ENCODE measurements at places on chromosomes 2 and 18.

DNA sequence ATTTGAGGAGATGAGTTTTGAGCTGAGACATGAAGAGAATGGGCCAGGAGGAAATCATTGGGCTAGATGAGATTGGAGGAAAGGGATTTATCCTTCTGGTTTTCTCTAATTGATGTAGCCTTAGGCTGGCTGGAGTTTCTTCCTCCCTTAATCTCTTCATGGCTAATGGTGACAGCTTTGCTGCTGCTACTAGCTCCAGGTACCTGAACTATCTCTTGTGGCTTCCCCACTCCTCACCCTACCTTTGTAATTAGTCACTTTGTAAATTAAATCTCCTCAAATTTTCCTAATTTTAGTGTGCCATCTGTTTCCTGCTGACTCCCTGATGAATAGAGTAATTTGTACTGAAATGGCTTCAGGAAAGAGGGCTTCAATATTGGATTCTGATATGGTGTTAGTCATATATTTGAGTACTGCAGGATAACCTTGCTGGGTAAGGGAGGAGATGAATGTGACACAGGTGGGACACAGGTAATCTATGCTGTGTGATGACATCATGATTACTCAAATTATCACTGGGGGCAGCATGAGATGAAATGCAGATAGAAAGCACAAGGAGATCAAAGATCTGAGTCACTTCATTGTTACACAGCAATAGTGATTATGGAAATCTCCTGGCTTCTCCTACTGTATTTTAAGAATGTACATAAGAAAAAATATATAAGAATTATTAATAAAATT is 1134.1 kb upstream of the DDX18 start:
- no peak for DNase-seq

DNA sequence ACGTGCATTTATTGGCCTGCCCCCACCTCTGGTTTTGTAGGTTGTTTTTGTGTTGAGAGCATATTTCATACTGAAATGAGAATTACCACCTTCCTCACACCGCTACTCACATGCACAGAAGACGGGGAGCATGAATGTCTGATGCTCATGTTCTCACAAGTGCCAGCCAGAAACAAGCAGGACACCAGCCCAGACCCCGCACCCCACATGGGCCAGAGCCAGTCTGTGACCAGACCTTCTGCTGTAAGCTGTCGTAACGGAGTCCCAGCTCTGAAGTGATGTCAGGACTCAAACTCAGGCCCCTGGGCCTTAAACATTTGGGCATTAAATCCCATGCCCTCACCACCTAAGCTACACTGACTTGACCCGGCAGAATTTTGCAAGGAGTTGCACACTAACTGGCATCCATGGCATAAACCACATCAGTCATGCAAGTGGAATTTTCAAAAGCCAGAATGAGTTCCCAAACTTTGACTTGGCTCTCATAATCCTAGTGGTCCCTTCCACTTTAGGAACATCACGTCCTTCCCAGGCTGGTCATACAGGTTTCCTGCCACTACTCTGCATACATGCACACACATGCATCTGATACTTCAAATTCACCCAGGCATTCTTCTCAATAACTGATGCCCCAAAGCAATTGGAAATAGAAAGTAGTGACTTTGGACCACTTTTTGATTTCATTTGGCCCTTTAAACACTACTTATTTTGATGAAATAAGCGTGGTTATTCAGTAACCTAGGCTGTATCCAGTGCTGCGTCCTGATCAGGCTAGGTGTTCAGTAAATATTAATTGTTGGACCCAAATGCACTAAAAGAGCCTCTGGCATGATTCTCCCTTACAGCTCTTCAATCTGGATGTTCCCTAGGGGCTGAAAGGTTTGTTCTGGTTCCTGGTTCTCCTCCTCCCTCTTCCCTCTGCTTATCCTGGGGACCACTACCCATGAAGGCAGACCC is 223.1 kb upstream of the ID2 start:
- no peak for DNase-seq

DNA sequence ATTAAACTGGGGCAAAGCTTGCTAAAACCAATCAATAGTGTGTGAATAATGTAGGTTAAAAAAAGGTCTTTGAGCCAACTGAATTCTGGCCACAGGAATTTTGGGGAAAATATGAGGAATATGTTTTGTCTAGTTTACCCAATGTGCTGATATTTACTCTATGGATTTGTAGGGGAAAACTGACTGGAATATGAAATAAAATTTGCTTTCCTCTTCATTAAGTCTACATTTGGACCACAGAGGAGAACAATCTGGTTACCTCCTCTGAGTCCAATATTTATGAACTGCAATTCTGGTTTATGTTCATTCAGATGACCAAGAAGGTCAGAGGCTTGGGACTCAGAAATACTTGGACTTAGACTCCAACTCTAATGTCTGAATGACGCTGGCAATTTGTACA is 1042.2 kb upstream of the CNTNAP5 start:
- DNase-seq, result no peak

DNA sequence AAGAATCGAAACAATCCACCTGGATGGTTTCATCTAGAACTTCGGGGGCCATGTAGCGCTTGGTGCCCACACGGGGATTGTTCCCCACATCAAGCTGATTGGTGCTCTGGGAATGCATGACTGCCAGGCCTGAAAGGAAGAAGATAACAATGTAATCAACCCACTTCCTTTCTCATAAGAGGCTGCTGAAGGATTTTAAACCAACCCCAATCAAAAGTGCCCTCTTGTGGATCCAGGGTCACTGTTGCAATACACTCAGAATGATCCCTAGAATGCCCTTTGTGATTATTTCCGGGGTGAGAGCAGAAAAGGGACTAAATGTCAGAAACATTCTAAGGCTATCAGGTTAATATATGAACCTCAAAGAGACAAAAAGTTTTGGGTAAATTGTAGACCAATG is 115.2 kb downstream of the ACVR1 start:
- no peak for DNase-seq

GRCh38 chr18:22098563-22098989 is 70.8 kb upstream of the GATA6 start:
- no peak for DNase-seq

DNA sequence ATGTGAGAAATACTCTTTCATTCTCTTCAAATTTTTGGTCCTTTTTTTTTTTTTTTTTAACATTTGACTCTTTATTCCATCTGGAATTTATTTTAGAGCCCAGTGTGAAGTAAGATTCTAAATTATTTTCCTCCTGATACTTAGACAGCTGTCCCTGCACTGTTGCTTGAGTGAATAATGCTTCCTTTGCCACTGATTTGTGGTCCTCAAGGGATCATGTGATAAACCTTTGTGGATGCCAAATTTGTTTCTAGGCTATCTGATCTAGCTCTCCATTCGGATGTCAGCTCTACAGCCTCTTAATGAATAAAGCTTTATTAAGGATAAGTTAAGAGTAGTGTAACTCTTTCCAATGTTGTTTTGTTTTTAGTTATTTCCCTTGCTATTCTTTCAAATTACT is 142.3 kb downstream of the SMAD7 start:
- no peak for DNase-seq

- no peak for DNase-seq
Observed at GRCh38 chr18:22701795-22702194, 231.3 kb upstream of the RBBP8 start.

DNA sequence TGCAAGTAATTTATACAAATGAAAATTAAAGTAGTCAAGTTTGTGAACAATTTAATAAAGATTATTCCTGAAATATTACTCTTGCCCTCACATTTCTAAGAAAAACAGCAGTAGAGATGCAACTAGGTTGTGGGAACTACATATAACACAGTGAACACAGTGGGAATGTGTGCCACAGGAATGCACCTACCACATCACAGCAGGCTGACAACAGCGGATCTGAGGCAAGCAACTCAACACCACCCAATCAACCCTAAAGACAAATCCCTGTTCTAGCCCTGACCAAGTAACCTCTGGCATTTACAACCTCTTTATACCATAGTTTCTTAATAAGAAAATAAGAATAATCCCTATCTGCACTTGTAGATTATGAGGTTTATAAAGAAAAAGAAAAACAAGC is 23.4 kb downstream of the MBOAT2 start:
- DNase-seq, result no peak

- DNase-seq, result no peak
Observed at GRCh38 chr2:191459158-191459557, 214.0 kb downstream of the MYO1B start.

GRCh38 chr18:63579616-63580015 is 7.5 kb upstream of the SERPINB13 start:
- no peak for DNase-seq

- DNase-seq, result no peak
Observed at GRCh38 chr2:48347712-48348111, 182.2 kb upstream of the STON1 start.

DNA sequence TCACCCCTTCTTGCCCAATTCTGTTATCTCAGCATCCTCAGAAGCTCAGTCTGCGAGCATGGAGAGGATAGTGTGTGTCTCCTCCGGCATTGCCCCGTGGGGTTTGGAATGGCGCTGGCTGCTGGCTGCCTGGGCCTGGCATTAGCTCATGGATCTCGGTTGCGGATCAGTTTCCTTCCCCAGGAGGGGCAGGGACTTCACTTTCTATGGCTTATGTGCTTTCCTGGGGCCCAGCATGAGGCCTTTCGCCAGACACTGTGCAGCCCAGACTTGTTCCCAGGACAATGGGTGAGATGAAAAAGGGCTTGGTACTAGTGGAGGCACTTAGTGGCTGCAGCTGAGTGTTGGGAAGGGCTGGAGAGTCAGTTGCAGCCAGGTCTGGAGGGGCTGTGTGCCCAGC is 143.3 kb downstream of the GLI2 start:
- no peak for DNase-seq

DNA sequence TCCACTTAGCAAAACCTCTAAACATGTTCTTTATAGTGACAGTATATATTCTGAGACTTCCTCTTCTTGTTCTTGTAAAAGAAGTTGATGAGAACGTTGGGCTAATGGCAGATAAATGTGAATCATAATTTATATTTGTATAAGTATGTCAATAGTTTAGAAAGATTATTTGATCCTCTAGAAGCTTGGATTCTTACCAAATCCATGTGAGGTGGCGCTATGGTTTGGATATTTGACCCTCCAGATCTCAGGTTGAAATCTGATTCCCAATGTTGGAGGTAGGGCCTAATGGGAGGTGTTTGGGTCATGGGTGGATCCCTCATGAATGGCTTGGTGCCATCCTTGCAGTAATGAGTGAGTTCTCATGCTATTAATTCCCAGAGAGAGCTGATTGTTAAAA is 29.8 kb upstream of the SCN1A start:
- DNase-seq, result no peak

DNA sequence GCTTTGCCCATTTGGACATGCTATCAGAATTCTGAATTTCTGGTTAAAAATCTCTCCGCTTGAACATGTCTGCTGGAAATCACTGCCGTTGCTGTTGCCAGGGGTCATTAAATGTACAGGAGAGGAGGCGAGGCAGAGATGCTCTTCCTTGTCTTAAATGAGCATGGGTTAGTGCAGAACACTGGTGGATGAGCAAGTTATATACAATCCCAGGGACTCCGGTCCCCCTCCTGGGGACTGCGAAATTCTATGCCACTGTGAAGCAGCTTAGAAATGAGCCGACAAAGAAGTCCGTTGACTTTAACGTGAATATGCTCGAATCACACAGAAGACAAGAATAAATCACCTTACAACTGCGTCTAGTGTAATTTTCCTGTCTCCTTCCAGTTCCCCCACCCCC is 95.1 kb upstream of the KLHL14 start:
- DNase-seq, result no peak
